Stimulated activated CD4-positive, alpha-beta T cell treated with anti-CD3 and anti-CD28 coated beads, Interleukin-1b, Interleukin-23, amount 100 ng/mL, for 1 hour (primary cell): ENCODE measurements at places on chromosomes 11 and 22.

GRCh38 chr22:38062791-38063190, 5.6 kb downstream of the PICK1 start:
- DNase-seq, result no peak

- DNase-seq, result no peak
Measured at GRCh38 chr11:27282806-27283205, 80.2 kb downstream of the CCDC34 start.

- DNase-seq, result no peak
Measured at GRCh38 chr22:40434745-40435144, 64.4 kb downstream of the SGSM3 start.

GRCh38 chr11:46435679-46436078, 44.1 kb upstream of the CHRM4 start:
- DNase-seq, result no peak

DNA sequence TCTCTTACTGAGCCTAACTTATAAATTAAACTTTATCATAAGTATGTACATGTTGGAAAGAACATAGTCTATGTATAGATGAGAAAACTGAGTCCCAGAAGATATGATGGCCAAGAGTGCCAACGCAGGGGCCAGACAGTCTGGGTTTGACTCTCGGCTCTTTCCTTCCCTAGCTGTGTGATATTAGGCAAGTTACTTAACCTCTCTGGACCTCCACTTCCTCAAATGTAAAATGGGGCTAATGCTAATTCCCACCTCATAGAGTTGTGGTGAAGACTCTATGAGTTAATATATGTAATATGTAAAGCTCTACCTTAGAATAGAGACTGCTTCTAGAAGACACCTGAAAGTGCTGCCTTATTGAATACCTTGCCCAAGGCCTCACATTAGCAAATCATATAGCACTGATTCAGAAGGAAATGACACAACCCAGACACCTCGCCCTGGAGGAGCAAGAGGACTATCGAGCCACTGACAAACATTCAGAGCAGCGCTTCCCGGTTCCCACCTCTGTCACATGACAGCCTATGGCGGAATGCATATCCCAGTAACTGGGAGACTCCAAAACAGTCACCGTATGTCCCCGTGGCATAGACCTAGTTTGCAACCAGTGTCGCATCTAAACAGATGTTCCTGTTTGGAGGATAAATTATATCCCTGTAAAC, 11.3 kb upstream of the CCDC86 start:
- DNase-seq, result no peak

- no peak for DNase-seq
Measured at GRCh38 chr11:100635194-100635593, 51.9 kb upstream of the ARHGAP42 start.

DNA sequence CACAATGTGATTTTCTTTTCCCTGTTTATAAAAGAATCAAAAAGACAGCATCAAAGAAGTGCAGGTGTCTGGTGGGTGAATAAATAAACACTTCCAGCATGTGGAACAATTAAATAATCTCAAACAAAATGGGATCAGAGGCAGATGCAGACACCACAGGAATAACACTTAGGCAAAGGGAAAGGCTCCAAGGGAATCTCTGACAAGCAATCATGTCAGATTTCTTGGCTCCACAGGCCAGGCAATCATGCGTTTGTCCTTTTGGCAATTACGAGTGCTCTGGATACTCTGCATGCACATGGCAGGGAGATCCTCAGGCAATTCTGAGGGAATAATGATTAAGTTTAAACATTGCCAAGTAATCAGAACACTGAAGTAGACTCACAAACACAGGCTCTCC, 403.5 kb upstream of the LUZP2 start:
- no peak for DNase-seq

GRCh38 chr22:19848298-19849224, 6.1 kb downstream of the GNB1L start:
- no peak for DNase-seq

DNA sequence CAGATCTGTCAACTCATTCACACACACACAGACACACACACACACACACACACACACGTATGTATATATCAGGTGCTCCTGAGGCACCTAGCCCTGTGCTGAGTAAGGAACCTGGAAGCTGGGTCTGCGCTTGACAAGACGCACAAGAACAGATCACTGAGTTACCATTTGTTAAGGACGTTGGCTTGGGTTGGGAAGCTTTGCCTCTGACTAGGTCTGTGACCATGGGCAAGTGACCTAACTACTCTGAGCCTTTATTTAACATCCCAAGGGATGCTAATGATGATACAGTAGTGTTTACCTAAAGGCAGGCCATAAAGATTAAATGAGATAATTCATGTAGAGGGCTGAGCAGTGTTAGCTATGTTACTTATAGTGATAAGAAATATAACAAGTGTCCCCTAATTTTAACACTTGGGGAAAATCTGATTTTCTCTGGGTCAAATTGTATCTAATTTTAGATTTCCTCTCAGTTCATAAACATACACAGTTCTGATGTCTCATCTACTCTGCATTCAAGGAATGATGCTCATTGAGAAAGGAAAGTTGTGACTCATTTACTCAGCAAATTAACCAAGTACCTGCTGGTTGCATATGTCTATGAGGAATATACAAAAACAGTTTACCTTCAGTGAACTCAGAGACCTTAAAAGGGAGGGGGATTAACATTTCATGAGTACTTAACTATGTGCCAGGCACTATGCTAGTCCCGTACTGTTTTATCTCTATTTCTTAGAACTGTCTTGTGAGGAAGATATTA, 13.6 kb downstream of the RNF185 start:
- DNase-seq, result no peak

DNA sequence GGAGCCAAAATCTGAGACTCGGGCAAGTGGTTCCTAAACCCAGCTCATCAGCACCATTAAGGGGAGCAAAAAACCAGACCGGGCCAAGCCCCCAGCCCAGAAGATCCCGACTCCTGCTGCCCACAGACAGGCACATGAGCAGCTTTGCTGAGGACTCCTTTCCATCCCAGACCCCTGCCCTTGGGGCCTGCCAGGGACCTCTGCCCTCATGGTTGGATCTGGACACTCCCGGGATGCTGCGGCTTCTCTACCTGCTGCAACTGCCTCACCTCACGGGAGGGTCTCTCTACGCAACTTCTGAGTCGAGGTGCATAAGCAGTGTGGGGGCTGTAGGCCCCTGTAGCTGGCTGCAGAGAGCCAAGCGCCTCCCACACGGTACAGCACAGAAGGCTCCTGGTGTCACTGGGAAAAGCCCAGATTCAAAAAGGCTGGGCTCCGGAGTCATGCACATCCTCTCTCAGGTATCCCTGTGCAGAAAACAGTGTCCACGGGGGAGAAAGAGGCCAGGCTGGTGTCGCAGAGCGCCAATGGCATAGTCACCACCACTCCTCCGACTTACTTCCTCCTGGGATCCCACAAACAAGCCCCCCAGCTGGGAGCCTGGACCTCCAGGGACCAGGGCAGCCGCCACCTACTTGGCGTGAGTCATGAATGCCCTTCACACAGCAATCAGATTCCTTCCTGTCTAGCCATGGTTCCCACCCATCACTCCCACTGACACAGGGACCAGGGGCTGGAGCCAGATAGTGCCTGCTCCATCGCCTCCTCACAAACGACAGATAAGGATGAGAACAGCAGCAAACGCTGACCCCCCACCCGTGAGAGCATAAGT, 122.1 kb downstream of the BCR start:
- no peak for DNase-seq

DNA sequence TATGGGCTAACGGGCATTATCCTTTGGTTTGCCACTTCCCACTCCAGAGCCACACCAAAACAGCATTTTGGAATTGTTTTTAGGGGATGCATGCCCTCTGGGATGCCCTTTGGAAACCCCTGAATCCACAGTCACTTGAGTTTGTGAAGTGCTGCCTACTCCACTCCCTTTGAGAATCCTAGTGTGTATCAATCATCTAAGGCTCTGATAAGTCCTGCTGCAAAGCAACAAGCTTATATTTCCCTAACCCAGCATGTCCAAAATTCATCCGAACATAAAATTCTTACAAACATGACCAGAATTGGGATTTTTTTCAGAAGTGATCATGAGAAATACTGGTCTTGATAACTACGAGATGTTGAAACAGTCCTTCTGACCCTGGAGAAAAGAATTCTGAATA, 387.9 kb downstream of the MN1 start:
- no peak for DNase-seq

DNA sequence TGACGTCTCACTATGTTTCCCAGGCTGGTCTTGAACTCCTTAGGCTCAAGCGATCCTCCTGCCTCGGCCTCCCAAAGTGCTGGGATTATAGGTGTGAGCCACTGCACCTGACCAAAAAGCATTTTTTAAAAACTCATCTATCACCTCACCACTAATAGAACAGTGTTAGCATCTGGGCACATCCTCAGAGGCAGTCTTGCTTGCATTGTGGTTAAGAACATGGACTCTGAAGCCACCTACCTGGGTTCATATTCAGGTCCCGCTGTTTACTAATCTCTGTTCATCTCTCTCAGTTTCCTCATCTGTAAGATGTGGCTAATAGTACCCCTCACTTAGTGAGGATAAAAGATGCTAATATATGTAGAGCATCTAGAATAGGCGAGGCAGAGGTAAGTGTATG, 90.6 kb downstream of the PACS1 start:
- no peak for DNase-seq

- DNase-seq, result no peak
Measured at GRCh38 chr11:89182773-89183518, 5.3 kb downstream of the TYR start.

DNA sequence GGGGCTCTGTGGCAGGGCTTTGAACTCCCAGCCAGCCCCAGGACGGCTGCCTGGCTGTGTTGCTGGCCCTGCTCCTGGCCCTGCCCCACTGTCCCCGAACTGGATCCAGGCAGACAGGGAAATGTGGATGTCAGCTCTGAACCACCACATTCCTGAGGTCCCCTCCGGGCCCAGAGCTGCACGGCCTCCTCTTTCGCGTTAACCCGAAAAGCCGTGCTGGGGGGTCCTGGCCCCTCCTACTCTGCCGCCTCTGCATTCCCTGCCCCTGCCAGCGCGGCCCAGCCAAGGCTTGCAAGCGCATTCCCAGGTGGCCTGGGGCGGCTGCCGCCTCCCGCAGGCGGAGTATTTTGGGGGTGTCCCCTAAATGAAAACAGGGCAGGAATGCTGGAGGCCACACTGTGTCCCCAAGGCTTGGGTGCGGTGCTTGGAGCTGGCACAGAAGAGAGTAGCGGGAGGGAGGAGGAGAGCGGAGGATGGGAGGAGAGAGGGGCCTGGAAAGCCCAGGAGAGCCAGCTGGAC, 5.4 kb downstream of the LINC01488 start:
- DNase-seq, result no peak

- DNase-seq, result no peak
Measured at GRCh38 chr11:763549-764321, 13.6 kb downstream of the GATD1 start.

GRCh38 chr11:9600644-9601036, 27.2 kb downstream of the WEE1 start:
- no peak for DNase-seq

- no peak for DNase-seq
Measured at GRCh38 chr22:46390652-46391301, 55.3 kb downstream of the TRMU start.

DNA sequence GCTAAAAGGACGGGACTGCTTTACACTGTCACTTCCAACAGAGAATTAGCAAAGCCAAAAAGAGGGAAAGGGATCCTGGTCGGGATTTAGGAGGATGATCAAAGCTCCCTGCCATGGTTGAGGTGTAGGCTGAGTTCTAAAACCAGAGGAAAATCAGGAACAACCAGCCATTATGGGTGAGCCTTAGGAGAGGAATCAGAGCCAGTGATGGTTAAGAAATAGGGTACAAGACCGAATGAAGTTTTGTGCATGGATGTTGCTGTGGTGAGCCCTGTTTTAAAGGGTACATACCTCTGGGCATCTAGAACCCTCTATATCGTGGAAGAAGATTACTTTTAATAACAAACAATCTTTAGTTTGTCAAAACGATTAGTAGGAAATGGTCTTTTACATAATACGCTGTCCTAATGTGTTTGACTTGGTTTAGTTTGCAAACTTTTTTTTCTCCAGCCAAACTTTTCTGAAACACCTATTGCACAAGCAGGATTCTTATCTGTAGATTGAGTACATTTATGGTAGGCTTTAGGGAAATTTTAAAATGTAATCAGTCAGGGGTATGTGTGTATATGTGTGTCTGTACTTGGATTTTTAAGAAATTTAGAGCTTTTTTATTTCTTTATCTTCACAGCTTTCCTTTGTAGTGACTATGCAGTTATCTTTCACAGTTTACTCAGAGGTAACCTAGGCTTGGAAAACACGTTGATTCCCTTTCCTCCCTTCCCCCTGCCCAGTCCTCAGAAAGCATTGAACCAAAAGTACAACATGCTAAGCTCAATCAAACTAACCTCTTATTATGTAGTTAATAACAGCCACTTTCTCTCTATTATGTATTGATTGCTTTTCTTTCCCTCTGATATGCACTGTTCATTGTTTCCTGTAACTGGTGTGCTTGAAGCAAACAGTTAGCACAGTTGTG, 26.8 kb downstream of the TRIM44 start:
- no peak for DNase-seq

DNA sequence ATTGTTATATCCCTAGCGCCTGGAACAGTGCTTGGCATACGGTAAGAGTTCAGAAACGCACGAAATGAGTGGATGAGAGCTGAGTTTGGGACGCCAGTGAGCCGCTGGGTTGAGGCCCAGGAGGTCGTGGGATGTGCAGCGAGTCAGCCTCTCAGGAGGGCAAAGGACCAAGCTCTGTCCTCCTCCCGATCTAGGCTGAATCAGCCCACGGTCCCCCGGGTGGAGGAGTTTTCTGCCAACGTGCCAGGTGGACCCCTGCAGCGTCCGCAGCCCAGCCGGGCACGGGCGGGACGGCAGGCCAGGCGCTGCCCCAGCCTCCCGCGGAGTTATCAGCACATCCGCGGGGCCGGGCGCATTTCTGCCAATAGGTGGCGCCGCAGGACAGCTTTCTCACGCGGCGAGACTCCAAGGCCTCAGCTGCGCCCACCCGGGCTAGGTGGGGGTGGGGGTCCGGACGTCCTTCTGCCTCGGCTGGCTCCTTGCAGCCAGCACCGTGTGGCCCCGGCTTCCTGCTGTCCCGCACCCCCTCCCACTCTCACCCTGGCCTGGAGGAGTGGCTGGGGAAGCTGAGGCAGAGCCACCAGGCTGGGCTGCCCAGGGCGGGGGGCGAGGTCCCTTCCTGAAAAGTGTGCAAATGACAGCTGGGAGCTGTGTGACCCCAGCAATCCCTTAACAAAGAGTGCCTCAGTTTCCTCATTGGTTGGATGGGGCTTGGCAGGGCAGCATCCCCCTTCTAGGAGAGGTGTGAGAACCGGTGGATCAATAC, 2.2 kb upstream of the RPS19BP1 start:
- peak; percentile 54 for DNase-seq

DNA sequence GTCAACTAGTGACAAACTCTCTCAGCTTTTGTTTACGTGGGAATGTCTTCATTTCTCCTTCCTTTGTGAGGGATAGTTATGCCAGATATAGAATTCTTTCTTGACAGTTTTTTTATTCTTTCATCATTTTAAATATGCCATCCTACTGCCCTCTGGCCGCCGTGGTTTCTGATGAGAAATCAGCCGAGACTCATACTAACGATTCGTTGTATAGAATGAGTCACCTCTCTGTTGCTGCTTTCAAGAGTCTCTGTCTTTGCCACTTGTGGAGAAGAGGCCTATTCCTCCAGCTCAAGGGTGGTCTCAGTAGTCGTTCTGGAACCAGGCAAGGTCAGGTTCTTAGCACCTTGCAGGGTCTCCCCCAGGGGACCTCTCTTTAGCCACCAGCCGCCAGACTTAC, 8.0 kb downstream of the MYO7A start:
- no peak for DNase-seq

GRCh38 chr11:18567081-18567480, 21.5 kb downstream of the UEVLD start:
- DNase-seq, result no peak
